Stimulated activated CD4-positive, alpha-beta T cell treated with anti-CD3 and anti-CD28 coated beads, Interleukin-1b, Interleukin-23, amount 100 ng/mL, for 4 hours (primary cell): ENCODE measurements at places on chromosomes 4 and X.
A peak's percentile ranks its signal among the peaks of the same experiment; 100 is the strongest.

- DNase-seq = no peak
Measured at GRCh38 chr4:174369985-174370384, 86.3 kb downstream of the CEP44 start.

DNA sequence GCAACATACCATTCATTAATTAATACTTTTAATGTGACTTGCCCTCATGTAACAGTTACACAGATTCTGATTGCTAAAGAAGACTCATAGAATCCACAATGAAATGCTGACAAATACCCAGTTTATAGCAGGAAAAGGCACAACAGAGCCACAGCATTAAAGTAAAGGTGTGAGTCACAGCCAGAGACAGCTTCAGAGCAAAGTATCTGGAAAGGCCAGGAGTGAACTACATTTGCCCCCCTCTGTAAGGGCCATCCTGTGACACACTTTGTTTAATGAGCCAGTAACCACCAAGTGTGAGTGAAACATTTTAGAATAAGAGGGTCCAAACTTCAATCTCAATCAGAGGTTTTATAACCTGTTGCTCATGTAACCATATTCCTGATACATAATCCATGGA, 133.8 kb upstream of the TACR3 start:
- DNase-seq = no peak

DNA sequence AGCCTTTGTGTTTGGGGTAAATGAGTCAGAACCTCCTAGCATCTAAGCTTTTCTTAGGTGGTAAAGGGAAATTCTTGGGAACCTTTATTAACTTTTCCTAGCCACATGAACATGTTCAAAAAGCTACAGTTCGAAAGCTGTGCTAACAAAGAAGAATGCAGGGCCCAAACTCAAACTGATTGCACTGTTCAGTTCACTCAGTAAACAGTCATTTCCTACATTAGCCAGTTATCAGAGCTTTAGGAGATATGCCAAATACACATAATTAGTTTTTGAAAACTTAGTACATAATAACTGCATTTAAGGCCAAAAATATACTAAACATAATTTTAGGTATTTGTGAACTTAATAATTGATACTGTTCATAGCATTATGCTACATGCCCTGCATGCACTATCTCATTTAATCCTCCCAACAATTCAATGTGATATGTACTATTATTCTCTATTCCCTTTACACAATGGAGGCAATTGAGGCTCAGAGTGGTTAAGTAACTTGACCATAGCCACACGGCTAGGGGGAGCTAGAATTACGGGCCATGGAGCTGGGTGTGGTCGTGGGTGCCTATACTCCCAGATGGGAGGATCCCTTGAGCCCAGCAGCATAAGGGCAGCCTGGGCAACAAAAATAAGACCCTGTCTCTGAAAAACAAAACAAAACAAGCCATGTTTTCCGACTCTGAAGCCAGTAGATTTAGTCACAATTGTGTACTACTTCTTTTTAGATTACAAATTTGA, 43.9 kb upstream of the PDGFRA start:
- no peak for DNase-seq

DNA sequence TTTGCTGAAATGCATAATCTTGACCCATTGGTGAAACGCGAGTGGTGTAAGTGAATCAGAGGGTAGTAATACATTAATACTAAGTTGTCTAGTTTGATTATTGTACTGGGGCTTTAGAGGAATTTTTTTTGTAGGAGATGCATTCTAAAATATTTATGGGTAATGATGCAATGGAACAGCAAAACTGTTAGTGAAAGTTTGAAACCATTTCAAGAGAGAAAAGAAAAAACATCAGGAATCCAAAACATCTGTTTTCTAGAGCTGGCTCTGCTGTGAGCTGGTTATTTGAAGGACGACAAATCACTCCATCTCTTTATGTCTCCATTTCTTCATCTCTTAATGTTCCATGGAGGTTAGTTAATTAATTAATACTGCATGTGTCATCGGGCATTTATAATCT, 351.9 kb upstream of the FAT1 start:
- DNase-seq = no peak

DNA sequence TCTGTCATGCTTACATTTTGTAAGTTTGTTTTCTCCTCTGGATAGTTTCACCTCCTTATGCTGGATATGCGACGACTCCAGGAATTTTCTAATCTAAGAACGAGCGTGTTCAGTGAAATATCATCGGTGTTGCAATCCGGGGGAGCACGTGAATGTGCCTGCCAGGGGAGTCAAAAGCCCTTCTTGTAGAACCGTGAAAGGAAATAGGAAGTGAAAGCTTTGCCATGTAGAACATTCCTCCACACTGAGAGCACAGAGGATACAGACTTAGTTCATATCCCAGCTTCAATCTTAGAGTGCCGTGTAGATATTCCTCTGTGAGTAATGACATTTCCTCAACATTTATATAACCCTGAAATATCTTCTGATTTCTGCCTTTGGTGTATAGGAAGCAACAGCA, 121.2 kb downstream of the VEGFC start:
- no peak for DNase-seq

DNA sequence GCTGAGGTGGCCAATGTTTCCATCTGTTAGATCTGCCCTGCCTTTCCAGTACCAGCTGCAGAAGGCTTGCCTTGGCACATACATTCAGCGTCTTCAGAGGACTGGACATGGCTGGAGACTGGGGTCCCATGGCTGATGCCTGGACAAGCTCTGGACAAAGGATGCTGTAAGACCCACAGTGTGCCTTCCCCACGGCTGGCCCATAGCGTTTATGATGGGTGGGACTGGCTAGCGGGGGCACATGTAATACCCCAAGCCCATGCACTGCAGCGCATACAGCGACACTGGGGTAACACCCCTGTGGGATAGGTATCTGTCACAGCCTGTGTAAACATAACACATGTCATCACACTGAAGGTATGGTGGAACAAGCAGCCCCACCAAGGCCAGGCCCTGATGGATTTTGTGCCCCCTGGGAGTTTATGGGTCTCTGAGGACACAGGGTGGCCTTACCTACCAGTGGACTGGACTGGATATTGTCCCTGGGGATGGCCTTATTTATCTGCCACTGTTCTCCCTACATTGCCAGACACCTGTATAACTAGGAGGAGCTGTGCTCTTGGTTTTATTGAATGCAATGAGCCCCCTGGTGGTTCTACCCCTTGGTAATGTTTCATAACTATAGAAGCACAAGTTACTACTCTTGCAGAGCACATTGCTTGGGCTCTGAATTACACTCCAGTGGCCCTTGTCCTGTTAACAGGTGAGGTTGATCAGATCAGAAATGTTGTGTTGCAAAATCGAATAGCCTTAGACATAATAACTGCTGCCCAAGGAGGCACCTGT, 34.3 kb upstream of the TACR3 start:
- DNase-seq = no peak

GRCh38 chrX:44012484-44013096, 39.4 kb upstream of the NDP start:
- peak; percentile 9 for DNase-seq

- DNase-seq = no peak
Measured at GRCh38 chr4:158010361-158010760, 162.5 kb downstream of the GASK1B start.

DNA sequence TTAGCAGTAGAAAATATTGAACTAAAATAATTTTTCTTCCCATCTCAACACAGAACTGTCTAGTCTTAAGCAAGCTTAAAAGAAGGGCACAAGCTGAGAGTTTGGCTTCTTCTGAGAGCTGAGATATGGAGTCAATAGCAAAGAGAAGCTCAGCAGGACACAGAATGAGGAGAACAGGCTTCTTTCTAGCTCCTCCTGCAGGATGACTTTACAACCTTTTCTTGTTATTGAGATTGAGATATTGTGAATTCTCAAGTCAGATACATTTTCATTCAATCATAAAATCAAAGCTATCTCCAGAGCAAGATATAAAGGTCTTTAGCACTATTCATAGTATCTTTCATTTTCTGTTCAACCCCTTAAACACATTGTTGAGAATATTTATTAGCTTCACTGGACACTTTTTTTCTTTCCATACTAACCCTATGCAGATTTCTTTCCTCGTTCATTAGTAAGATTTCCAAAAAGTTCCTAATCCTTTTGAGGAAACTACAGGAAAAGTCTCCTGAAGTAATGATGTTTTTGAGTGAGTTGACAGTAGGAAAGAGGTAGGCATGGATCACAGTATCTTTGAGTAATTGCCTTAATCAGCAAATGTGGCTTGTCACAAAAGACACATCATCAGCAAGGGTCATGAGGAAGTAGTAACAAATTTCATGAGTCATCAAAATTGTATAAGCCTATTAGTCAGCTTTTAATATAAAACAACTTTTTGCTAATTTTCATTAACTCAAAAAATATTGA, 17.8 kb upstream of the CXCL3 start:
- DNase-seq = no peak

- DNase-seq = no peak
Measured at GRCh38 chr4:98754736-98755135, 96.3 kb upstream of the TSPAN5 start.

DNA sequence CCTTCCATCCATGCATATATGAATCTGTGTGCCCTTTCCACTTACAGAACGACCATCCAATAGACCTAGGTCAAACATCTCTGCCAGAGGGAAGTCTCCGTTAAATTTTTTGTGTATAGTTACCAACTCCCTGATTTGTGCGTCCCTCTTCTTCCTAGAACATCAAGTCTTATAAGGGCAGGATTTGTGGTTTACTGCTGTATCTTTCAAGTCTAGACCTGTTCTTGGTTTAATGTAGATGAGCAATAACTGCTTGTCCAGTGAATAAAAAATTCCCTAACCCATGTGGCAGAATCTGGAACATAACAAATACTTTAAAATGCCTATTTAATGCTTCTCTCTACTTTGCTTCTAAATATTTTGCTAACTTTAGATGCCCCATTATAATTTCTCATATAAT, 988.8 kb downstream of the RAPGEF2 start:
- DNase-seq = no peak

DNA sequence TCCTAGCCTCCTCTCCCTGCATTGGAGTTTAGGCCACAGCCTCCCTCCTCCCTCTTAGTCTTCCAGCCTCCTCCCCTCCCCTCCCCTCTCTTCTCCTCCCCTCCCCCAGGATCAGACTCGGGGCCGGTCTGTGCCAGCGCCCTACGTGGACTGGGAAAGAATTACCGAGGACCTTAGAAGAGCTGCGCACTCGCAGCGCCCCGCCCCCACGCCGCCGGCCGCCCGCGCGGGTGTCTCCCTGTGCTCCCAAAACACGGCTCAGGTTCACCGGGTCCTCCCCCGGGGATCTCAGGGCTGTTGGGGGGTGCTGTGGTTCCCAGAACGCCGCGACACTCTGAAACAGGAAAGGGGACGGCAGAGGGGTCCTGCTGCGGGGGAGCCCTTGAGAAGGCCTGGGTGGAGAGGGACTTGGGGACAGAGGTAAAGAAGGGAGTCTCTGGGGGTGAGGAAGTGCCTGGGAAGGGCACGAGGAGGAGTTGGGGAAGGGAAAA, 122.3 kb upstream of the TBL1X start:
- DNase-seq = peak; percentile 23

- DNase-seq = no peak
Measured at GRCh38 chr4:2362266-2363055, 56.0 kb downstream of the ZFYVE28 start.

DNA sequence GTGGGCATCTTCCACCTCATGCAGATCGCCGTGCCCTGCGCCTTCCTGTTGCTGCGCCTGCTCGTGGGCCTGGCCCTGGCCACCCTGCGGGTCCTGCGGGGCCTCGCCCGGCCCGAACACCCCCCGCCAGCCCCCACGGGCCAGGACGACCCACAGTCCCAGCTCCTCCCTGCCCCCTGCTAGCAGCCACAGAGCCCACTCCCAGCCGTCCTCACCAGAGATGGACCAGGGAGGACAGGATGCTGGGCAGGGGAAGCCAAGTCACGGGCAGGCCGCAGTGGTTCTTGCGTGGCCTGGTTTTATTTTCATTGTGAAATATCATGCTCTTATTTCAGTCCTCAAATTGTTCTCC, 15.1 kb downstream of the DGKQ start:
- DNase-seq = no peak

DNA sequence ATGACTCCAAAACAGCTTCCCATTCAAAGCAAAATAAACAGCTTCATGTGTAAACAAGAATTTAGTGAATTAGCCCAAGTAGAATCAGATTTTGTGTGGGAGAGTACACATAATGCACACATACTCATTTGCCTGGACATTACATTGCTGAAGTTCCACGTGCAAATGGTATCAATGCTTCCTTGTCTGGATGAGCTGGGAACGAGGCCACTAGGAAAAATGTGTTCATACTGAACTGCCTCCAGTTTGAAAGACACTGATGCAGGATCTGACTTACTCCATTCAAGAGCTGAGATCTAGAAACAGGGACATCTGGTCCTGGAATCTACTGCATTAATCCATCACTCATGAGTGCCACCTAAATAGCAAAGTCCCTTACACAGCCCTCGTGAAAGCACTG, 228.0 kb downstream of the APBB2 start:
- no peak for DNase-seq

DNA sequence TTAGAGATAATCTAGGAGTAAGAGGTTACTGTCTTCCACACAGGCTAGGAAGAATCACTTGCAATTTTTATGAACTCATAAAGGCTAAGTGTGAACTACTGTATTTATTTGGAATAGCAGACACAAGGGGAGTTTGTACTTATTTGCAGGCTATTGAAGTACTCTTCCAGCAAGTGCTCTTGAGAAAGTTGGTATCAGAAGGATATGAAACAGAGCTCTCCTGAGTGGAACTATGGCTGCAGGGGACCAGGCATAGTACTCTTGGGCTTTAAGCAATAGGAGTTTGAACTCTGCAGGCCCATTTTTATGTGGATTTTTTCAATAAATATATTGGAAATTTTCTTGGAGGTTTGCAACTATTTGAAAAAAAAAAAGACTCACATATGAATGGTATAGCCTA, 756.3 kb upstream of the ATOH1 start:
- no peak for DNase-seq

DNA sequence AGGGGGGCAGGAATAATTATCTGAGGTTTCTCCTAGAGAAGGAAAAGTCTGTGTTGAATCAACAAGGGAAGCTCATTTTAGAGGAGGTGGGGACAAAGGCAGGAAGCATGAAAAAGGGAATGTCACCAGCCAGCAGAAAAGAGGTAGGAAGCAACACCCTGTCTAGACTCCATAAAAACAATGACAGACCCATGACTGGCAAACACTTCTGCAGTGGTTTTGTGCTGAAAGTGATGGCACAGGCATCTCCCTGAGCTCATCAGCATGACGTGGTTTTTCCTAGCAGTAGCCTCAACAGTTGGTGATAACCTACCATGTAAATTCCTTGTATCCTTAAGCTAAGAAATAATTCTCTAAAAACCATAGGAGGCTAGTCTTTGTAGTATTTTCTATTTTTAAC, 110.7 kb upstream of the GALNT7 start:
- no peak for DNase-seq

DNA sequence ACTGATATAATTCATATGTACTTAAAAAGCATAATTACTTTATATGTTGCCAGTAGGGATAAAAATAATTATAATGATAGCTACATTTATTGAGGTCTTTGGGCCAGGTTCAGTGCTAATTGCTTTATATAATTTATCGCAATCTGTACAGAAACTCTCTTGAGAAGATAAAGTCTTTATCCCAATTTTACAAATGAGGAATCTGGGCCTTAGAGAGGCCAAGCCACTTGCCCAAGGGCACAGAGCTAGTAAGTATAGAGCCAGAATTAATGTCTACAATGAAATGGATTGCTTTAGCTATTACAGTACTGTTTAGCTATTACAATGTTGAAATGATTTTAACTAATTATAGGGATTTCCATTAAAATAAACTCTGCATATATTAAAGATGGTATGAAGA, 30.6 kb upstream of the TBC1D1 start:
- no peak for DNase-seq

GRCh38 chr4:38889143-38889542, 21.5 kb downstream of the FAM114A1 start:
- DNase-seq = no peak

GRCh38 chrX:121128925-121129877, 81.8 kb downstream of the GLUD2 start:
- no peak for DNase-seq
